Naive B cell (primary cell): ENCODE measurements at places on chromosomes 12 and 14.

DNA sequence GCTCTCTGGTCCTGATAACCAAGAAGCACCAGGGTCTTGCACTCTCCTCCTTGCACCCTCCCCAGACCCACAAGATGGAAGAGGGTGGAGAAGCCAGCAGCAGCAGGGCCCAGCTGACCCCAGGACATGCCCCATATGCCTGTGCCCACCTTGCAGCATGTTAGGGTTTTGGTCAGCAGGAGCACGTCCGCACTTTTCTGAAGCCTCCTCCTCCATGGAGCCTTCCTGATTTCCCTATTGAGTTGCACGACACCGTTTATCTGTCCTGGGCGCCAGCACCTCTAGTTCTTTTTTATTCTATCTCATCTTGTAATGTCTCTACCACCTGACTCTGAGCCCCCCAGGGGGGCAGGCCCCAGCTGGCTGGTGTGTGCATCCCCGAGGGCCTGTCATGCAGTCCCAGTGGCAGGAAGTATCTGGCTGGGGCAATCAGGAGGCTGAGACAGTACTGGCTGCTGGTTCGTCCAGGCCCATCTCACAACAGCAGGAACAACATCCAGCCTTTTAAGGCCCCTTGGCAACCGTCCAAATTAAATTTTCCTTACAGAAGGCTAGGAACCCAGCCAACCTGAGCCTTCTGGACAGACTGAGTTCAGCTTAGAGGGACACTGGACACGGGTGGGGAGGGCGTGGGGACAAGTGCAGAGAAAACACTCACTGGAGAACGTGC is 39.6 kb downstream of the CCDC85C start:
- DNase-seq, result no peak

DNA sequence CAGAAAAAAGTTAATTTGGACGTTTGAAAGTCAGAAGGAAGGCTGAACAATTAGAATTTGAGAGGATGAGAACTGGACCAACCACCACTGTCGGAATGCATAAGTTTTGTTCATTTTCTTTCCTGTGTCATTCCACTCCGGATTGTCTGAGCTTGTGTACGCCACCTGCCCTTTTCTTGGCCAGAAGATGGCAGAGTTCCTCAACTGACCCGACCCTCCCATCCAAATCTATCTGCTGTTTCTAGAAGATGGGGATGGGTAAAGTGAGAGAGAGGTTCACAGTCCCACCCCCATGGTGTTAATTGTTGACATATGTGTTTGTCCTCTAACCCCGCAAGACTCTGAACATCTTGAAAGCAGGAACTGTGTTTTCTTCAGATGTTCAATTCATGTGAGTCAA is 388.0 kb downstream of the VRK1 start:
- DNase-seq, result no peak

DNA sequence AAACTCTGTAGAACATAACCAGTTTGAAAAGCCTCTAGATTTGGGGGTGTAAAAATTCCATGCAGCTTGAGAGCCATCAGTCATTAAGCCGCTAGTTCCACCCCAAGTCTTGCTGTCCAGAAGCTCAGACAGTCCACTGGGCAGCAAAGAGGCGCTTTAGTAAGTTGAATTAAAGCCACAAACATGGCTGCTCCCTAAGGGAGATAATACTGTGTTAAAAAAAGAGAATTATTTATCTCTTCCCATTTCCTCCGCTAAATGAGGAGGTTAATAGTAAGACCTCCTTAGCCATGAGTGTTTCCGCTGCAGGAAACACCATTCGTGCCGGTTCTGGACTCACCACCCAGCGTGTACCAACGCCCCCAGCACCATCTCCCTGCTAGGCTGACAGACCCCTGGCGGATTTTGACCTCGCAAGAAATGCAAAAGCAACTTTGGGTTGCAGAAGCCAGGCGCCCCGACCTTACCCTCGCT is 536 bp downstream of the TM7SF3 start:
- no peak for DNase-seq

DNA sequence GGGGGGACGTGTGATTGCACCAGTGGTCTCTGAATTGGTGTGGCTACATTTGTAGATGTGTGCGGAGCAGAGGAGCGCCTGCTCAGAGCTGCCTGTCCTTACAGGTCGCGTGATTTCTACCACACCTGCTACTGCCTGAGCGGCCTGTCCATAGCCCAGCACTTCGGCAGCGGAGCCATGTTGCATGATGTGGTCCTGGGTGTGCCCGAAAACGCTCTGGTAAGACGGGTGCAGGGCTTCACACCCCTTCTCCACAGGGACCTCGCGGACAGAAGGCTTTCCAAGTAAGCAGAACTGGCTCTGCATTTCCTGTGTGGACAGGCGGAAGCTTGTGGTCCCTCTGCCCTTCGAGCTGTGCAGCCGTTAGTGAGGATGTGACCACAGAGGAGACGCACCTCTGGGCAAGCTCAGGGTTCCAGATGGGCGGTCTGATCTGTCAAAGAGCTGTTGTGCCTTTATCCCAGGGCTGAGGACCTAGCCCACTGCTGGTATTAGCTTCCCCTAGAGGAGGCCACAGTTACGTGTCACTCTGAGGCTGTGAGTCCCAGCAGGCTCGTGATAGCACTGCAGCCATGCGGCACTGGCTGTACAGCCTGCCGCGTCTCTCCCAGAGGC is 47.7 kb downstream of the MAX start:
- DNase-seq, result no peak

GRCh38 chr12:7694556-7695236 is 879 bp downstream of the GDF3 start:
- no peak for DNase-seq

- no peak for DNase-seq
Observed at GRCh38 chr12:49121047-49121696, 10.0 kb downstream of the TUBA1B start.

GRCh38 chr14:102043251-102044025 is 43.4 kb downstream of the HSP90AA1 start:
- no peak for DNase-seq

GRCh38 chr12:54413284-54414190 is 5.5 kb downstream of the ITGA5 start:
- peak; percentile 70 for DNase-seq

DNA sequence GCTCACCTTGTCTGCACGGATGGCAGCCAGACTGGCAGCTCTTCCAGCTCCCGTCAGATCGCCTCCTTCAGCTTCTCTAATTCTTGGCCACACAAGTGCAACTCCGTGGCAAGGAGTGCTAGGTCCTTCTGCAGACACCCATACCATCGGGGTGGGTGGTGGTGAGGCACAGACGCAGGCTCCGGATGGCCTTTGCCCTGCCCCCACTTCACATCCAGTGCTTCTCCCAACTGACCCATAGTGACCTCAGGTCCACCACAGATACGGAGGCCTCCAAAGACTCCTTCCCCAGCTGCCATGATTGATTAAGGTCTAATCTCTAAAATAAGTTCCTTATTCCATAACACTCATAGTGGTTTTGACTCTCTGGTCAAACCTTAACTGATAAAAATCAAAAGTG is 19.9 kb upstream of the CD27 start:
- no peak for DNase-seq

DNA sequence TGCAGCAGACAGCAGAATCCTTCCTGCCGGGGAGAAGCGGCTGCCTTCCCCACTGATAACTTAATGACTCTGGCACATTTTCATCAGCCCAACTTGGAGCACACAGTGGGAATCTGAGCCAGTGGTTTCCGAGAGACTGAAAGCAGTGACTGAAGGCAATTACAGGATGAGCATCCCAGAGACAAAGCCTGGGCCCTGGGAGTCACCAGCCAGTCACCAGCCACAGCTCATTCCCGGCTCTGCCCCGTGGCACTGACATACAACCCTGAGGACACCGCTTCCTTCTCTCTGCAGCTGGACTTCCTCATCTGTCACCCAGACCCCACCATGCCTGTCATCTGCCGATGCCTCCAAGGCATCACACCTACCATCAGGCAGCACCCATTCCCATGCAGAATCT is 192.3 kb downstream of the DPF3 start:
- DNase-seq, result no peak

DNA sequence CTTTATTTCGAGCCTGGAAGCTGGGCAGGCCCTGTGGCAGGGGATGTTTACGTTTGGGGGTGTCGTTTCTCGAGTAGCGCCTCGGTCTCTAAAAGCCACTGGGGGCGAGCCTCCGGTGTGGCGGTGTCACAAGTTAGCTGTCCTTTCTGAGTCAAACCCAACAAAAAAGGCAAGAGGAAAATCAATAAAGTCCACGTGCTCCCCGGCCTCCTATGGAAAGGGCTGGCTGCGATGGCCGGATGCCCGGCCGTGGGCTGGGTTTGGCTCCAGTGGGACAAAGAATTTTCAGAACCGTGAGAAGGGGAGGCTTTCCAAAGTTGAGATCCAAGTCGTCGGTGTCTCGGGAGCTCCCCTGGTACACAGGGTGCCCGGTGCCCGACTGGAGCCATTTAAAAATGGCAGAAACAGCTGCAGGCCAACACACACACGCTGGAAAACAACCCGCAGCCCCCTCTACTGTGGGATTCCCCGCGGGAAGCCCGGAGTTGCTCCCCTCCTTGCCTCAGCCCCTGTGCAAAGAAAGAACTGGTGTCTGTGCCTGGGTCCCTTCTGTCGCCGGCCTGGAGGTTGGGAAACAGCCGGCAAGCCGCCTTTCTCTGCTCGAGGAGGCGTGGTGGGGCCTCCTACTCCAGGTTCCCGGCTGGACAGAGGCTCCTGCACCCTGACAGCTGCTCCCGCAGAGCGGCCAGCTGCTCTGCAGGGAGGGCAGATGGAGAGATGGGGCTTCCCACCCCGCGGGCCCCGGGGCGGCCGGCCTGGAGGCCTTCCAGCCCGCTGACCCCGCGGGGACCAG is 1.9 kb downstream of the BCL7A start:
- DNase-seq, result peak; percentile 39

GRCh38 chr14:106210650-106211049 is 684.3 kb downstream of the TMEM121 start:
- DNase-seq, result no peak

GRCh38 chr12:113479590-113480335 is 8.1 kb upstream of the LHX5 start:
- DNase-seq, result no peak

DNA sequence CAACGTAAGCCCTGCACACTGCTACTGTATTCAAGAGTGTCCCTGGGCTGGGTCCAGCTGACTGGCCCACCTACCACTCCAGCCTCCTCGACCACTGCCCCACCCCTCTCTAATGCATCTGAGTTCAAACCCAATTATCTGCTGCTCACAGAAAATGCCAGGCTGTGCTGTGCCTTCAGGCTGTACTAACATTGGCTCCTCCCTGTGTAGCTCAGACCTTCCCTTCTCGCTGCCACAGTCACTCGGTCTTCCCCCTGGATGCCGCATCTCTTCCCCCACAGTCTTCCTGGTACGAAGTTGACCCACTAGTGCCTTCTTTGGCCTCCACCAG is 12.1 kb downstream of the FICD start:
- no peak for DNase-seq
